Femur (tissue), 1 donor: ENCODE measurements at places on chromosomes 16 and 17.

GRCh38 chr16:83814659-83814985 lies 6.8 kb downstream of the HSBP1 start:
- no peak for DNase-seq

DNA sequence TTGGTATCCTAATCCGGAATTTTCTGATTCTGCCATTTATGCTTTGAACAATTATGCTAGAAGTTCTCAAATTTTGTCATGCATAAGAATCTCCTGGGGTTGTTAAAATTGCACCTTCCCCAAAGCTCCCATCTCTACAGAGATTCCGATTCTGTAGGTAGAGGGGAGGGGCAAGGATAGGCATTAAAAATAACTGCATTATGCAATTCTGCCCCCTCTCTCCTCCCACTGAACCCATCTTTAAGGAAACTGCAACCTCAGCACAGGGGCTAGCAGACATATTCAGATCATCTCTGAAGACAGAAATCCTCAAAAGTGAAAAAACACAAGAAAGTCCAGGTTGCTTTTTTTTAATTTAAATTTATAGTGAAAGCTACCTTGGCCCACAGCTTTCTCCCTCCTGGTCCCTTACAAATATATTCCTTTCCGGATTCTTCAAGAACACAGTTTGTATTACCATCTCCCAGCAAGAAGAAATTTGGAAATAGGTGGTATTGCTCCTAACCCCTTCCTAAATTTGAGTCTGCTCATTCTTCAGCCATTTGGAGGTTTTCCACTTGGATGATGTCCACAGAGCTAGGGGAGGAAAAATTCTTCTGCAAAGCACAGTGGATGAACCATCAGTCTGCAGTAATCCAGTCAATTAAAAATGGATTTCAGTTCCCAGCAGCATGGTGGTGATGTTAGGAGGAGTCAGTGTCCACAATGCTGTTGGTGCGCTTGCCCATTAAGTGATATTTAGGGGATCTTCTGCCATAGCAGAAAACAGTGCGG lies 67.7 kb downstream of the RBFOX1 start:
- no peak for DNase-seq

DNA sequence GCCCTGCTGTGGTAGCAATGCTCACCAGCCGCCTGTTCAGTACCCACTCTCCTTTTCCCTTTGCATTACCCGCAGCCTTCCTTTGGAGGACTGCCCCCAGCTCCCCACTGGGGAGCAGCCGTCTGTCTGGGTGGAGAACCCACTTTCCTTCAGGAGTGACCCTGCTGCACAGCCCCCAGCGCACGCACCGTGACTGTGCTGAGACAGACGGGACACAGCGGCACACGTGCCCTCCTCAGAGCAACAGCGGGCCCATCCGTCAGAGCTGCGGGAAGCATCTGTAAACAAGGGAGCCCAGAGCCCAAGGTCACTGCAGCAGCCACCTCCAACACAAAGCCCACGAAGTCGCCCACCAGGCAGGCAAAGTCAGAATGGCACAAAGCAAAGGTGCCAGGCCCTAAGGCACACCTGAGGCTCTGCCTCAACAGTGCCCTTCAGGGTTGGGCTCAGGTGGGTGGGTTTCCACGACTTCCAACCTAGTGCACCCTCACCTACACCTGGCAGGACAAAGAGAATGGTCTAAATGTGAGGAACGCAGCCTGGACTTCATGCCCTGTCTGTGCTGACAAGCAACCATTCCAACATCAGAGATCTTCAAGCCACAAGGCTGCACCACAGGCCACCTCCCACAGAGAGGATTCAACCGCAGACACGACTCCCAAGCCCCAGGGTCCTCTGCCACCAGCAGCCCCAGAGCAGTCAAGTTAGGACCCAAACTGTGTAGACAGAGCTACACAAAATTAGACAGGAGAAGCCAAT lies 9.9 kb downstream of the AXIN1 start:
- peak; percentile 38 for DNase-seq

- no peak for DNase-seq
Observed at GRCh38 chr17:45784293-45784740, at the start of gene CRHR1. Gene CRHR1 (plus strand): TSS chr17:45784320. CDS start chr17:45784545, 225 bp downstream.

DNA sequence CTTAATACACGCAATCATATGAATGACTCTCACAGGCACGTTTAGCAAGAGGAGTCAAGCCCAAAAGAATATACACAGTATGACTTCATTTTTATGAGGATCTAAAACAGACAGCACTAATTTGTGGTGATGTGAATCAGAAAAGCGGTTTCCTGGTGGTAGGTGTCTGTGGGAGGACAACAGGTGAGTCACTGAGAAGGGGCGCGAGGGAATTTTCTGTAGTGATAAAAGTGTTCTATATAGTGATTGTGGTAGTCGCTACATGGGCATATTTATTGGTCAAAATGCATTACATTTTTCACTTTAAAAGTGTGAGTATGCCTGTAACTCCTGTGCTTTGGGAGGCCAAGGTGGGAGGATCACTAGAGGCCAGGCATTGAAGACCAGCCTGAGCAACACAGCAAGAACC lies 7.6 kb upstream of the TNRC6A start:
- DNase-seq: no peak

DNA sequence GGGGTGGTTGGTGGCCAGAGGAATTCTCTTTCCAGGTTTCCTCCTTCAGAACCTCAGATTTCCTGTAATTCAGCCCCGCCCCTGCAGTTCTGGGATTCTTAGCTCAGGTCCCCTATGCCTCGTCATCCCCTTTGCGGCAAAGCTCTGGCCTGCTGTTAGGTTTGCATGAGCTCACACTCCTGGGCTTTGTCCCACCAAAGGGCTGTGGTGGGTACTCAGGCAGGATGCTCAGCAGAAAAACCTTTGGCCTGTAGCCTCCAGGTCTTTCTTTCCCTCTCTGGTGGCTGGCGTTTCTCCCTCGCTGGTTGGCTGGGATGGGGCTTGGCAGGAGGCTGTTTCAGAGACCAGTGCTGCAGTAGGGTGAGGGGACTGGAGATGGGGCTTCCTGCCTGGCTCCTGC lies 9.6 kb upstream of the PLEKHG4 start:
- DNase-seq: no peak

- DNase-seq: peak; percentile 44
Observed at GRCh38 chr16:78748220-78748929, 648.9 kb downstream of the WWOX start.

GRCh38 chr17:8341456-8341855 lies 1.8 kb downstream of the ODF4 start:
- no peak for DNase-seq

- no peak for DNase-seq
Observed at GRCh38 chr16:11032000-11032921, 87.9 kb downstream of the CLEC16A start.

- DNase-seq: peak; percentile 51
Observed at GRCh38 chr16:55575496-55575895, 9.0 kb downstream of the CAPNS2 start.

DNA sequence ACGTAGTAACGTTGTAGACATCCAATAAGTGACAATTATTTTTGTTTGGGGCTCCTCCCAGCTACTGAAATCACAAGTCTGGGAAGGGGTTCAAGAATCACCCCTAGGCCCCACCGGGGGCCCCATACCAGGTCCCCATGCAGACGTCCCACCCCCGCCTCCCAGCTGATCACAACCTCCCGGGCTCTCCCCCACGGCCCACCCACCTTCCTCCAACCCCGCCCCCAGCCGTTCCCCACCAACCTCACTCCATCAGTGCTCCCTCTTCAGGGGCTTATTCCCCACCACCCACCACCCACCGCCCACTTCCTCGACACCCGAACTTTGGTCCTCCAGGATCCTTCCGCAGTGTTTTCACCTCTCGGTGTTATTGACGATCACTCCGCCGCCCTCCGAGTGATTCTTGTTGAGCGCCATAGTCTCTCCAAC lies 240 bp downstream of the WBP2 start:
- no peak for DNase-seq

DNA sequence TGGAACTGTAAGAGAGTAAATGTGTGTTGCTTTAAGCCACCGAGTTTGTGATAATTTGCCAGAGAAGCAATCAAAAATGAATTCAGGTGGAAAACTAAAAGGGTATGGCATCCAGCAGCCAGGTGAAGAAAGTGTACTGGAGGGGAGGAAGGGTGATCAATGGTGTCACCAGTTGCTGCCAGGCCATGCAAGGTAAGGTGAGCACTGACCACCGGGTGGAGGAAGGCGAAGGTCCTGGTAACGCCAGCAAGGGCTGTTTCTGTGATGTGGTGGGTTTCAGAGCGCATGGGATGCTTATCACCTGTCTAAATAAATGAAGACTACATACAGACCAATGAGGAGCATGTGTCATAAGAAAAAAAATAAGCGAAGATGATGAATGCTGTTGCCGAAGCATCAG lies 6.9 kb downstream of the FA2H start:
- DNase-seq: no peak

DNA sequence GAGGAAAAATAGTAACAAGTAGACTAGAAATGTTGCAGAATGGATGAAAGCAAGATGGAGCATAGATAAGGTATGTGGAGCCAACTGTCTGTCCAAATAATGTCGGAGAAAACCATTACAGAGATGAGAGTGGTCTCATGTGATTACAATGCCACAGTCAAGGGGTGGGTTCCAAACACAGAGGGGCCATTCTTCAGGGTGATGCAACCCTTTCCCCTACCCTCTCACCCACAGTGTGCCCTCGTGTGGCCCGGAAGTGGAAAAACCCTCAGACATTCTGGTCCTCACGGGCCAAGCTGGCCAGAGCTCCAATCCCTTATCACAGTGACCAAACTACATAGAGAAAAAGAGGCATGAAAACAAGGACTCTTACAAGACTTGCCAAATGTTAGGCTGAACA lies 17.7 kb upstream of the HS3ST3A1 start:
- DNase-seq: no peak

- DNase-seq: peak; percentile 47
Observed at GRCh38 chr17:75238684-75239191, 22.7 kb downstream of the GGA3 start.

GRCh38 chr16:71569621-71570020 lies 7.3 kb downstream of the TAT start:
- DNase-seq: no peak

GRCh38 chr17:63041722-63042121 lies 75.7 kb downstream of the TANC2 start:
- no peak for DNase-seq

DNA sequence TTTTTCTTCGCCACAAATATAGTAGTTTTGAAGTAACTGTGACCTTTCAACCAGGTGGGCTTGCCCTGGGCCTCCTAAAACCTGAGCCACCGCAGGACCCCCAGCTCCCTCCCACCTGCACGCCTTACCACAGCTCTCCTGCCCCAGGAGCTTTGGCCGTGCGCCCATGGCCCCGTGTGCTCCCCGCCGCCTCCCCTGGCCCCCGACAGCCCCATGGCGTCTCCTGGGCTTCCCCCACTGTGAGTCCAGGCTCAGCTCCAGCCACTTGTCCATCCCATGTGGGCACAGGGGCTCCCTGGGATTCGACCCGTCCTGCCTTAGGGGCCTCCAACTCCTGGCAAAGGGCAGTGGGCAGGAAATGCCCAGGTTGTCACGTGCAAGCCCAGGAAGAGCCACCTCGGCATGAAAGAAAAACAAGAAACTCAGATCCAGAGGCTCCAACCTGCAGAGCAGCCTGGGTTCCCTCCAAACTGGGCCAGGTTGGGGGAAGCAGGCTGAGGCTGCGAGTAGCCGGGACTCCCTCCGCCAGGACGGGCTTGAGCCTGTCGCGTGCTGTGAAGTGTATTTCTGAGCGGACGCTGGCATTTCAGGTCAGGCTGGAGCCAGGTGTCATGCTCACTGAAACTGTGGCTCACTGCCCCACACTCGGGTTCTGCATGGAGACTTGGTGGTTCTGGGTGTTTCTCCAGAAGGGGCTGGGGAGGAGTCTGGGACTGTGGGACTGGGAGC lies 5.8 kb downstream of the LGALS3BP start:
- no peak for DNase-seq

DNA sequence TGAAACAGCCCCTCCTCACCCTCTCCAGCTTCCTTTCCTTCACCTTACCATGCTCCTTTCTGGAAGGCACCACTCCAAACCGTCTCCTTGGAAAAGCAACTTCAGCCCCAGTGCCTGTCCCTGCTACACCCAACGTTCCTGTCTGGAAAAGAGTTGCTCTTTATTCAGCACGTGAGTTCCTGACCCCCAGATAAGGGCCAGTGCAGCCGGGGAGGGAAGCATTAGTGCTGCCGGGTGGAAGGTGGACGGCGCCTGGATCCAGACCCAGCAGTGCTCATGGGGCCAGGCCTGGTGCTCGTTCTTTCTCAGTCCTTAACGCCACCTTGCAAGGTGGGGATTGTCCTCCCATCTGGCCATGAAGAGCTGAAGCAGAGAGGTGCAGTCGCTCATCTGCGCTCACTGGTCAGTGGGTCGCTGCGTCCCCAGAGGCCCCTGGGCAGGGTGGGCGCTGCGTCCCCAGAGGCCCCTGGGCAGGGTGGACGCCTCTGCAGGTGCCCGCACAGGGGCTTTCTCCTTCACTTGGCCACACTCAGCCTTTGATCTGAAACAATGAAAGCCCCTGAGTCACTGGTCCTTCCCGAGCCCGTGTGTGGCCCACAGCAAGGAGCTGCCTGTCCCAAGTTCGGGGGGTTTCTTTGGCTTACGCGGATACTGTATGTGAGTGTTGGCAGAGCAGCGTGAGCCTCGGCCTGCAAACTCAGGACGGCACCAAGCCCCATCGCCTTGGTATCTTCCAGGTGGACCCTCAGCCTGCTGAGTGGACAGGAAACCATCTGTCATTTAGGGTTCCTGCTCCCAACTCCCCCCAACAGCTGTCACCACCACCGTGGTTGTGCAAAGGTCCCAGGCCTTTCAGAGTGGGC lies 117.1 kb downstream of the SEC14L1 start:
- DNase-seq: no peak

DNA sequence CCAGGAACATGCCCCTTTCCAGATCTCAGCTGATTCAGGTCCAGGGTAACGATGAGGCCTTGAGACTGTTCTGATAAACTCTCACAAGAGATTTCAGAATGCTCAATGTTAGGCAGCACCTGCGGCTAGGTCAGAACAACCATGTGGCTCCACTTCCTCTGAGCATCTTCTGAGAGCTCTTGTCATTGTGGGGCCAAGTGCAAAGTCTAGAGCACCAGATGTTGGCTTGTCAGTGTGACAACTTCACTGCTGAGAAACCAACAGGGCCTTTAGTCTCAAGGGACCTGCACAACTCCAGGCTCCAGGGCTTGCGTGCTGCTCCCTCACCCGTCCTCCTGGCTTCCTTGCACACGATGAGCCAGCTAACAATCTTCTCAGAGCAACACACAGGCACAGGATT lies 29.0 kb downstream of the FCSK start:
- no peak for DNase-seq

DNA sequence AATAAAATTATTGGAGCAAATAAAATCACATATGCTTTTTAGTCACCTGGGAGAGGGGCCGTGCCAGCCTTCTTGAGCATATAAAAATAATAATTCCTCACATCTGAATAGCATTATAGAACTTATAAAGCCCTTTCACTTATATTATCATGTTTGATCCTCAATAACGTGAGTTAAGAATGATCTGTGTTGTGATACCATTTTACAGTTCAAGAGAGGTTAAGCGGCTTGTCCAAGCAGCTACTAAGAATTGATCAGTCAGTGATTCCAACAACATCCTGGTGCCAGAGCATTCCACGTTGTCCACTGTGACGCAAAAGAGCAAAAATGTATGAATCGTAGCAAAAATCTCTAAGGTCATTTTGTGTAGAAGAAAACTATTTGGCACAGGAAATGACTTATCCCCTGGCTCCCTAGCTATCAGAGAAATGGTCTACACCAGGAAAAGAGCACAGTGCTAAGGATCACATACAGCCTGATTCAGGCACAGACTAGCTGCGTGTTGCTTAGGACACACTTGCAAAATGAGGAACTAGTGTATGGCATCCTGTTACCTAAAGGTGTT lies 33.0 kb downstream of the ANKFN1 start:
- DNase-seq: no peak

- no peak for DNase-seq
Observed at GRCh38 chr16:64074706-64075105, 1047.2 kb downstream of the CDH11 start.

GRCh38 chr16:68472581-68472980 lies 24.3 kb upstream of the SMPD3 start:
- no peak for DNase-seq
